ENCODE measurements at places on chromosomes 11 and 22. TPM values are rescaled to one million over a fixed set of nuclear protein-coding genes. Genes with fewer than 3 reads are reported as not detected.

The MAPK11 gene
- 10.7 TPM for total RNA-seq

The DDX10 gene
- total RNA-seq = 24.2 TPM

The OR51B5 gene
- 1.2 TPM for total RNA-seq

The KIF18A gene
- total RNA-seq = 0.60 TPM

The TSPAN32 gene
- total RNA-seq = 0.84 TPM

The MS4A6E gene
- not detected for total RNA-seq

The GTSE1 gene
- 1.5 TPM for total RNA-seq

The KRTAP5-2 gene
- total RNA-seq = not detected

The RIMBP3B gene
- total RNA-seq = not detected

The SAA4 gene
- not detected for total RNA-seq
